ENCODE measurements at places on chromosomes 3 and 15. TPM values are rescaled to one million over a fixed set of nuclear protein-coding genes. Genes with fewer than 3 reads are reported as not detected.

GREM1 gene
- 0.52 TPM for total RNA-seq

LIPH gene
- 0.10 TPM for total RNA-seq

CHL1 gene
- 19.0 TPM for total RNA-seq

HYAL1 gene
- total RNA-seq = 70.0 TPM

DNA sequence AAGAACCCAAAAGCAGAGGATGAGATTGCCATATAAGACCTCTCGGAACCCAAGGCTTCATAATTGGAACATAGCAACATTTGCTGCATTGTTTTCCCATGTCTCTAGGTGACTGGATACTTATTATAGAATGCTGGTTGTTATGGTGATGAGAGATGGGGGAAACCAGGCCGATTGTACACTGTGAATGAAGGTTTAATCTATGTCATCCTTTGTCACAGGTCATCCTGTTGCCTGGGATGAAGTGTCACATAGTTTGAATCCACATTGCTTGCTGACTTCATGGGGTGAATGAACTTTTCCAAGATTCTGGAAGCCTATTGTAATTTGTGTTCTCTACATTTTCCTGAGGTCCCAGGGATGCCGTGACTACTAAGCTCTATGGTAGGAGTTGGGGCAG lies 41.8 kb downstream of the CLEC3B start:
- DNase-seq = no peak
